ENCODE measurements at places on chromosomes 12 and 14.

DNA sequence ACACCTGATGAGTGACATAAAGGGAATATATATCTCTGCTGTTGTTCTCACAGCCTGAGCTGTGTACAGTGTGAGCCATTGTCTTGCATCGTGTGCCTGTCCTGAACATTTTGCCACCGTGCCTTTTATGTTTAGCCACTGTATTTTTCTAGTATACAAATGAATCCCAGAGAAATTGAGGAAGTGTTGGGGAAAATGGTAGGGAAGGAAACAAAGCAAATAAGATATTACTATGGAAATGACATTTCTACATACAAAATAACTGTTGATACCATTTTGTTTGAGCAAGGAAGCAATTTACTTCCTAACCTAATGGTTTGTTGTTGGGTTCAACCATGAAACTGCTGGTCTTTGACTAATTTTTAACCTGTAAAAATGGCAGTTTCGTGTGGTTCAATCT is 5.5 kb downstream of the PSMA6 start:
- H3K27me3 ChIP-seq: no peaks in the 10 kb centered on the region
- peaks cover 38% of the 10 kb centered on the region for H3K4me1 ChIP-seq
- no peaks in the 10 kb centered on the region for H3K36me3 ChIP-seq
- no peak overlapping the region for H3K27ac ChIP-seq

GRCh38 chr12:57027011-57027804 is 10.9 kb upstream of the TAC3 start:
- H3K4me3 ChIP-seq: no peak overlapping the region
- peaks cover 15% of the 10 kb centered on the region for H3K4me1 ChIP-seq
- no peaks in the 10 kb centered on the region for H3K27me3 ChIP-seq
- no peaks in the 10 kb centered on the region for H3K36me3 ChIP-seq

- H3K27me3 ChIP-seq: no peaks in the 10 kb centered on the region
- H3K4me3 ChIP-seq: no peak overlapping the region
- H3K27ac ChIP-seq: no peak overlapping the region
- no peaks in the 10 kb centered on the region for H3K36me3 ChIP-seq
Measured at GRCh38 chr12:46919666-46920400, 94.0 kb upstream of the SLC38A4 start.

- peak; percentile 34 for DNase-seq
- peak overlapping the region; percentile 50 for H3K27ac ChIP-seq
- H3K27me3 ChIP-seq: no peaks in the 10 kb centered on the region
- H3K36me3 ChIP-seq: no peaks in the 10 kb centered on the region
- H3K4me1 ChIP-seq: peaks cover 13% of the 10 kb centered on the region
Measured at GRCh38 chr14:80930836-80931389, 10.6 kb downstream of the CEP128 start.

DNA sequence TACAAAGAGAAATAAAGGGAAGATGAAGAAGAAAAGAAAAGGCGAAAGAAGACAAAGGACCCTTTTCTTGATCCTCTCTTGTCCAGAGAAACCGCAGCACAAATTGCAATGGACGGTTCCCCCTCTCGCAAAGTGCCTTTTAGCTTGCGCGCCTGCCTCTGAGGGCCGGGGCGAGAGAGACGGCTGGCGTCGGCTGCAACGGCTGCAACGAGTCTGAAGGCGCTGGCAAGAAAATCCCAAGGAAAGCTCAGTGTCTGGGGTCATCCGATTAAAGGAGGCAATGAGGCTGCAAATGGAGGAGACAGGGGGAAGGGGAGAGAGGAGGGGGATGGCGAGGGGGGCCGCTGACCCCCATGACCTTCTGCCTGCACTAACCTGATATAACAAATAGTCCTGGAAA is 671.5 kb downstream of the MED13L start:
- H3K36me3 ChIP-seq: no peaks in the 10 kb centered on the region
- DNase-seq: no peak
- no peak overlapping the region for H3K4me3 ChIP-seq

GRCh38 chr12:57237932-57238853 is 8.7 kb downstream of the SHMT2 start:
- H3K36me3 ChIP-seq: peaks cover 11% of the 10 kb centered on the region
- peaks cover 33% of the 10 kb centered on the region for H3K27me3 ChIP-seq
- peaks cover 66% of the 10 kb centered on the region for H3K4me1 ChIP-seq

DNA sequence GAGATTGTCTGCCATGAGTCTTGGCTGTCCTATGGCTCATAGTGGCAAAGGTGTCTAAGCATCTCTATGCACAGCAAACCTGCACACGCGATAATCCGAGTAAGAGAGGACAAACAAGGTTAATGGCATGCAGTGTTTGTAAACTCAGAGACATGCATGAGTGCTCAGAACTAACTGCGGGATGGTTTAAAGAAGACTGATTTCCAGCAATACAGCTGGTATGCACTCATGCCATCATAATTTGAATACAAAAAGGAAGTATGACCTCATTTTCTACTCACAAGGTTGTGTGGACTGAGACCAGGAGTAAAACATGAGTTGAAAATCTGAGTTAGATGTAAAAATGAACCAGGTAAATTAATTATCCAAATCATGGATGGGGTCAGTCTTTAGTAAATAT is 16.6 kb upstream of the TCP11L2 start:
- no peaks in the 10 kb centered on the region for H3K36me3 ChIP-seq
- no peak for DNase-seq
- no peak overlapping the region for H3K4me3 ChIP-seq
- no peaks in the 10 kb centered on the region for H3K27me3 ChIP-seq
- no peaks in the 10 kb centered on the region for H3K4me1 ChIP-seq

- no peak overlapping the region for H3K27ac ChIP-seq
- H3K36me3 ChIP-seq: no peaks in the 10 kb centered on the region
- no peak for DNase-seq
- H3K4me3 ChIP-seq: no peak overlapping the region
- no peaks in the 10 kb centered on the region for H3K27me3 ChIP-seq
Measured at GRCh38 chr12:1346126-1346525, 248.3 kb downstream of the FBXL14 start.

GRCh38 chr12:57366315-57366714 is 64.5 kb downstream of the R3HDM2 start:
- no peak overlapping the region for H3K4me3 ChIP-seq
- no peaks in the 10 kb centered on the region for H3K36me3 ChIP-seq
- no peaks in the 10 kb centered on the region for H3K27me3 ChIP-seq

- no peak for DNase-seq
- H3K27me3 ChIP-seq: no peaks in the 10 kb centered on the region
- H3K36me3 ChIP-seq: peaks cover 53% of the 10 kb centered on the region
- H3K4me1 ChIP-seq: no peaks in the 10 kb centered on the region
Measured at GRCh38 chr12:123595729-123596128, 6.2 kb upstream of the DDX55 start.

- no peaks in the 10 kb centered on the region for H3K4me1 ChIP-seq
- no peak for DNase-seq
- no peak overlapping the region for H3K4me3 ChIP-seq
- no peaks in the 10 kb centered on the region for H3K27me3 ChIP-seq
Measured at GRCh38 chr12:67716817-67717216, 68.3 kb downstream of the DYRK2 start.

GRCh38 chr12:92516277-92516600 is 186.6 kb upstream of the PLEKHG7 start:
- no peak overlapping the region for H3K4me3 ChIP-seq
- no peaks in the 10 kb centered on the region for H3K36me3 ChIP-seq
- H3K27me3 ChIP-seq: no peaks in the 10 kb centered on the region
- DNase-seq: no peak
- no peak overlapping the region for H3K27ac ChIP-seq

GRCh38 chr14:64095620-64096019 is 198.6 kb downstream of the ESR2 start:
- H3K36me3 ChIP-seq: peaks cover 64% of the 10 kb centered on the region
- H3K4me1 ChIP-seq: no peaks in the 10 kb centered on the region
- no peak for DNase-seq
- H3K27ac ChIP-seq: no peak overlapping the region
- no peaks in the 10 kb centered on the region for H3K27me3 ChIP-seq

GRCh38 chr14:50667684-50667995 is 466 bp downstream of the SAV1 start:
- H3K27me3 ChIP-seq: no peaks in the 10 kb centered on the region
- DNase-seq: peak; percentile 2
- H3K4me1 ChIP-seq: no peaks in the 10 kb centered on the region
- H3K36me3 ChIP-seq: no peaks in the 10 kb centered on the region
- H3K4me3 ChIP-seq: peak overlapping the region; percentile 64

DNA sequence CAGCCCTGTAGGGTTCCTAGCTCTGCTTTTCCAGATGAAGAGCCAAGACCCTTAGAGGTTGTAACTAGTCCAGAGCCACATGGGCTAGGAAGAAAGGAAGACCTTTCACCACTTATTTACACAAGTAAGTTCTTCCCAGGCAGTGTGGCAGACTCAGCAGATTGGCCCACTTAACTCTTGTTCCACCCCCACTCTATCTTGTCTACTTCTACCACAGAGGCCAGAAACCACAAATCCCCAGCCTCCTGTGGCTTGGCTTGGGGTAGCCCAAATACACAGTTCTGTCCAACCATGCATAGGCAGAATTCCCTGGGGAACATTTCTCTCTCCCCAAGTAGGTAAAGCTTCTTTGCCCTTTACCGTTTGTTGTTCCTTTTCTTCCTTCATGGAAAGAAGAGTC is 383.5 kb downstream of the RGS6 start:
- no peak overlapping the region for H3K4me3 ChIP-seq
- DNase-seq: no peak
- H3K4me1 ChIP-seq: no peaks in the 10 kb centered on the region
- H3K36me3 ChIP-seq: no peaks in the 10 kb centered on the region

GRCh38 chr12:29691161-29691854 is 92.4 kb downstream of the TMTC1 start:
- no peak for DNase-seq
- no peaks in the 10 kb centered on the region for H3K27me3 ChIP-seq
- H3K4me1 ChIP-seq: no peaks in the 10 kb centered on the region
- no peak overlapping the region for H3K27ac ChIP-seq

DNA sequence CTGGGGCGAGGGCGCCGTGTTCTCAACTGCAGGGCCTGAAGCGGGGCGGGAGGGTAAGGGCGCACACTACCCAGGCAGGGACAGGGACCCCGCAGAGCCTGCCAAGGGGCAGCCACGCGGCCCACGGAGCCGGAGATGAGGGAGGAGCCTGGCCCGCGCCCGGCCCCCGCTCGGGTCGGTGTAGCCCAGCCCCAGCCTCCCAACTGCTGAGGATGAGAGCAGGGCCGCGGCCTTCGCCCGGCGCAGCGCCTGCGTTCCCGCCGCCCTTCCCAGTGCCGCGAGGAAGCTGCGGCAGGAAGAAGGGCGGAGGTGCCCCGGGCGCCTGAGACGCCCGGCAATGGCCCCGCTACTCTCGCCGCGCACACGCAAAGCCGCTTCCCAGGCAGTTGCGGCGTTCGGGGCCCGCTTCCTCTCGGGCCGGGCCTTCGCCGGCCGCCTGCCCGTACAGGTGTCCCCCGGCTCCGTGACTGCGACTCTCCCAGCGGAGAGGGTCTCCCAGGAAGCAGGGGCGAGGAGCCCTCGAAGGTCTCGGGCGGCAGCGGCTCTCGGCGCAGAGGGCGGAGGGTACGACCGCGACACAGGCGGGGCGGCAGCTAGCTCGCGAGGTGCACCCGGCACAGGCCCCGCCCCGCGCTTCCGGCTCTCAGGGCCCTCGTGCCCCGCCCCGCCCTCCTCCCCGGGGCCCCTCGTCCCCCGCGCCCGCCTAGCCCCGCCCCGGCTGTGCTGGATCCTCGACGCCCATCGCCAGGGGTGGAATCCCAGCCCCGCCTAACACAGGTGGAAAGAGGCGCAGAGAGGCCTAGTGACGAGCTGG is 24.8 kb upstream of the YY1 start:
- H3K27me3 ChIP-seq: no peaks in the 10 kb centered on the region
- H3K4me1 ChIP-seq: peaks cover 8% of the 10 kb centered on the region
- no peaks in the 10 kb centered on the region for H3K36me3 ChIP-seq
- DNase-seq: peak; percentile 84

DNA sequence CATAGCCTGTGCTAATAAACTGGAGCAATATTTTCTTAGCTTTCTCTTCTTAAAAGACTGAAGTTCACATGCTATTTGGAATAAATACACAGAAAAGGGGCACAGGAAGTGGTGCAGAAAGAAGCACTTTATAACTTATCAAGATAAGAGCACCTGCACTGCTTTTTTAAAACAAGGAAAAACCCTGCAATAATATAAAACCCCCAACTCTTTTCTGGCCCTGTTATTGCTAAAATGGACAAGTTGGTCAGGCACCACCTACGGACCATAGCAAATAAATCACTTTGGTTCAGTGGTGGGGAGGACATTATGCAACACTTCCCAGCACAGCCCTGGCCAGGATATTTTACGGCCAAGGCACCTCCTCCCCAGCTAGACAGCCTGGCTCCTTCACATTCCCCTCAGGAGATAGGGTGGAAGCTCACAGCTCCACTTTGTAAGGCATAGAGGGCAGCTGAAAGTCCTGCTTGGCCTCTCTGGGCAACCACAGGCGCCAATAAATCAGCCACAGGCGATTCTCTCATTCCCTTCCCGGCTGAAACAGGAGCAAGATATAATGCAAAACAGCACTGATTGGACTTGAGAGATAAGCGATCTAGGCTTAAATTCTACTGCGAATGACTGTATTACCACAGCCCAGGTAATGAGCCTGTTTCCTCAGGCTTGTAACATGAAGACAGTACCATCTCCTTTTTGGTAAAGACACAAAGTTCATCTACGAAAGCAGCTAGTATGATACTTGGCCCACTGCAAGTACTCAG is 2.0 kb downstream of the ZBTB25 start:
- DNase-seq: no peak
- H3K4me3 ChIP-seq: peak overlapping the region; percentile 79
- peak overlapping the region; percentile 100 for H3K27ac ChIP-seq

DNA sequence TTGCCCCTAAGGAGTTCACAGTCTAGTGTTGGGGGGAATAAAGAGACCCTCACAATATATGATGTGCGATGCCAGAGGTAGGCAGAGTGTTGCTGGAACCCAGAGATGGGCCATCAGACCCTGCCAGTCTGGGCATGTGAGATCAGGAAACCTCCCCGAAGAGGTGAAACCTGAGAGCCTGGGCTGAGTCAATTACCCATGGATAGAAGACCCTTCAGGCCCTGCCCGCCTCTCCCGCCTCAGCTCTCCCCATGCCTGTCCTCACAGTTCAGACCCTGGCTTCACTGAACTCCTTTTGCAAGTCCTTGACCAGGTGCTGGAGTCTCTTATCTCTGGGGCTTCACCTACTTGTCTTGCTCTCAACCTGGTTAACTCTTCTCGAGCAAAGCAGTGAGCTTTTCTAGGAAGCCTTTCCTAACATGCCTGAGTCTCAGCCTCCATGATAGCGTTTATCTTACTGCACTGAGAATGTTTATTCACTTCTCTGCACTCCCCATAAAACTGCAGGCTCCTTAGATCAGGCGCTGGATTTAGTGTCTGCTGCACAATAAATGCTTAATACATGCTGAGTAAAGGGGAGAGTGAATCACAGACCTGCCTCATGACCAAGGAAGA is 19.6 kb downstream of the ALDH1L2 start:
- no peak overlapping the region for H3K4me3 ChIP-seq
- no peaks in the 10 kb centered on the region for H3K36me3 ChIP-seq
- no peaks in the 10 kb centered on the region for H3K27me3 ChIP-seq
- H3K27ac ChIP-seq: no peak overlapping the region
- no peaks in the 10 kb centered on the region for H3K4me1 ChIP-seq
- no peak for DNase-seq

GRCh38 chr14:71290960-71291466 is 383.8 kb downstream of the PCNX1 start:
- no peak overlapping the region for H3K4me3 ChIP-seq
- no peaks in the 10 kb centered on the region for H3K36me3 ChIP-seq
- no peaks in the 10 kb centered on the region for H3K27me3 ChIP-seq
- H3K4me1 ChIP-seq: no peaks in the 10 kb centered on the region
- no peak for DNase-seq

GRCh38 chr14:104678346-104678745 is 11.1 kb upstream of the INF2 start:
- DNase-seq: no peak
- H3K36me3 ChIP-seq: no peaks in the 10 kb centered on the region
- H3K4me3 ChIP-seq: peak overlapping the region; percentile 64
- H3K27me3 ChIP-seq: no peaks in the 10 kb centered on the region
- peaks cover 24% of the 10 kb centered on the region for H3K4me1 ChIP-seq

- H3K36me3 ChIP-seq: peaks cover 36% of the 10 kb centered on the region
- no peaks in the 10 kb centered on the region for H3K27me3 ChIP-seq
- no peak for DNase-seq
- no peak overlapping the region for H3K4me3 ChIP-seq
Measured at GRCh38 chr14:94043756-94044475, 17.8 kb downstream of the OTUB2 start.
